ENCODE measurements at places on chromosomes 3 and 15.

DNA sequence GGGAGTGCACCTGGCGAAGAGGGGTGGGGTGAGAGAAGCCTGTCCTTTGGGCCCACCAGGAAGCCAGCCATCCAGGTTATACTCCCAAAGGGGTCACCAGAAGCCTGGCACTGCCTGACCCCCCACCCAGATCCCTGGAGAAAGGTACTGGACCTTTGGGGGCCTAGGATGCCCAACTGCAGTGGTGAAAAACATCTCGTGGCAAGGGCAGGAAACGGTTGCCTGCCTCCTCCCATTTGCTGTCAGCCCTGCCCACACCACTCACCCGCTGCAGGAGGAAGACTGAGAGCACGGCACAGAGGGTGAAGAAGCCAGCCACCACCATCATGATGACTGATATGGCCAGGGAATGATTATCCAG lies 2.2 kb upstream of the ULK3 start:
- DNase-seq, result peak; percentile 48

DNA sequence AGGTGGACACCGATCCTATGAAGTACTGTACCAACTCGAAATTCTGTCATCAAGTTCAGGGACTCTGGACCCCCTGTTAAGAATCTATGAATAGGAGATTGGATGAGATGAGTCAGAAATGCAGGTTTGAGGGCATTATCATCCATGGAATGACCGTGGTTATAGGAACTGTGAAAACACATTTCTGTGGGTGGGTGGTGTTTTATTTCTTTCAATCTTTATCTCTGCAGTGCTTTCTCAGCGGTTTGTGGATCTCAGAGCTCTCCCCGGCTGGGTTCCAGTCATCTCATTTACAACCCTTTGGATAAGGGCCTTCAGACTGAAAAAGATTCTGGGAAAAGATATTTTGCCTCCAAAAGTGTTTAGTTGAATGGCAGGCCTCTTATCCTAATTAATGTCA lies 5.4 kb upstream of the ABHD17C start:
- no peak for DNase-seq

DNA sequence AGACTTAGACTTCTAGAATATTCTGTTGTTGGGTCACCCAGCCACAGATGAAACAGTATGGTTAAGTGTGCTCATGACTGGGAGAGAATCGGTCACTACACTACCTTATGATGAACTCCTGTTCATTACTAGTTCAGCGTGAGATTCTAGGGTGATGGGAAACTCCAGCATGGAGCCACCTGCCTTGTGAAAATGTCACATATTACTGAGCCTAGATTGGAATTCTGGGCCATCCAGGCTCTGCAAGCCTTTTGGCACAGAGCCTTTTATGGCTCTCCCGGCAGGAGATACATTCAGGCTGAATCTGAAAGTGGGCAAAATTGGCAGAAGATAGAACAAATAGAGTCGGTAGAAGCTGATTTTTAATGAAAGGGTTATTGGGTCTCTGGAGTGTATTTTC lies 19.0 kb downstream of the NANOGP8 start:
- no peak for DNase-seq

DNA sequence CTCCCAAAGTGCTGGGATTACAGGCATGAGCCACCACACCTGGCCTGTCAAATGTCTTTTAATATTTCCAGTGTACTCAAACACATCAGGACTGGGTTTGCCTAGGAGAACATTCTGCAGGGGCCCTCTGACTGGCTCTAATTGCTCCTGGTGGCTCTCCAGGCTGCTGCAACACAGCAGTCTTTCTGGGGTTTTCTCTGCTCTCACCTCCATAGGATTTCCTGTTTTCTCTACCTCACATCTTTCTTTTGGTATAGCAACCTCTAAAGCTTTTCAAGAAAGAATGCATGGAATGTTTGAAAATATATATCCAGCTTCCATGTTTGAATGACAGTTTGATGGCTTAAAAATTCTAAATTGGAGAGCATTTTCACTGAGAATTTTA lies 83.3 kb upstream of the IGSF10 start:
- DNase-seq, result no peak

DNA sequence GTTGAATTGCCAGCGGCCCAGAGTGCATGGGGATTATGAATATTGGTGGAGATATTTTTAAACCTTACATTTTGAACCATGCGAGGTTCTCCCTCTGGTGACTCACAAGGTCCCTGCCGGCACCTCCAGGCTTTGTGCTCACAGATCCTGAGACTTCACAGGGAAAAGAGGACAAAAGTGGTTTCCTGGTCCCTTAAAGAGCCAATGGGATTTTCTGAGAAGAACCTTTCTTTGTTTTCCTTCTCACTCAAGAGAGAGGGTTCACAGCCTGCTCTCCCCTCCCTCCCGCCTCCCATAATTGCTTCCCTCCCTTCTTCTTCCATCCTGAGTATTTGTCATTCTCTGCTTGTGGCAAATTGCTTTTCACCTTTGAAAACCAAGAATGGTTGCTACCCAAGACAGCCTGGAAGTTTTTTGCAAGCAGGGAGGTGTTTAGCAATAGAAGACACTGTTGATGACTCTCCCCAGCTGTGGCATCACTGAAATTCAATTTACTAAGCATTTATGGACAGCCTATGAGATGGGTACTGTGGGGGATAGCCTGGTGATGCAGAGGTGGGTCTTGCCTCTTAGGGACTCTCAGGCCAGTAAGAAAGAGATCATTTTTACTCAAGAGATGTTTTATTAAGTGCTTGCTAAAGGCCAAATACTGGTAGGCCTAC lies 76.6 kb downstream of the CPN2 start:
- no peak for DNase-seq

- no peak for DNase-seq
These were observed 33.7 kb downstream of the SLC2A2 start for GRCh38 chr3:170992854-170993253.

DNA sequence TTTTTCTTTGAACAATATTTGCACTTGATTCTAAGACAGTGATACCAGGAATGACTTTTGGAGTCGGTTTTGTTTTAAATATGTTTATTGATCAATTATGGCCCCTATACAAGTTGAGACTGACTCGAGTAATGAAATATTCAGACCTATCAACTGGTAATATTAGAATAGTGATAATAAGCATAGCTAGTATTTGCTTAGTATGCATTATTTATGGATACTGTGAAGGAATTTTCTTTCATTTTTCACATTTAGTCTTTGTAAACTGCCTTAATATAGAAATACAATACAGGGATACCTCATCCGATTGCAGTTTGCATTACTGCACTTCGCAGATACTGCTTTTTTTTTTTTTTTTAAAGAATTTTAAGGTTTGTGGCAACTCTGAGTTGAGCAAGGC lies 107.9 kb downstream of the CNTN4 start:
- DNase-seq, result no peak

DNA sequence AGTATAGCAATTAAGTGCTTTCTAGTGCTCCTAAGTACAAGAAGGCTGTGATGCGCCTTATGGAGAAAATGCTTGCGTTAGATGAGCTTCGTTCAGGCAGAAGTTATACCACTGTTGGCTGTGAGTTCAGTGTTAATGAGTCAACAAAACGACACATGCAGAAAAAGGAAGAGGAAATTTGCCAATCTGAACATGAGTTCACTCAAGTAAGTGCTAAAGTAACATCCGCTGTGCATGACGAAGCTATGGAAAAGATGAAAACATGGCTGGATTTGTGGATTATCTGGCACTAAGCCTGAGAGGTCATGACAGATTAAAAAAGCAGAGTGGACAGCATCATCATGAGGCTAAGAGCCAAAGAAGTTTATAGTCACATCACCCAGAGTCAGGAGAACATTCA lies 36.9 kb downstream of the SH3BP5 start:
- no peak for DNase-seq

DNA sequence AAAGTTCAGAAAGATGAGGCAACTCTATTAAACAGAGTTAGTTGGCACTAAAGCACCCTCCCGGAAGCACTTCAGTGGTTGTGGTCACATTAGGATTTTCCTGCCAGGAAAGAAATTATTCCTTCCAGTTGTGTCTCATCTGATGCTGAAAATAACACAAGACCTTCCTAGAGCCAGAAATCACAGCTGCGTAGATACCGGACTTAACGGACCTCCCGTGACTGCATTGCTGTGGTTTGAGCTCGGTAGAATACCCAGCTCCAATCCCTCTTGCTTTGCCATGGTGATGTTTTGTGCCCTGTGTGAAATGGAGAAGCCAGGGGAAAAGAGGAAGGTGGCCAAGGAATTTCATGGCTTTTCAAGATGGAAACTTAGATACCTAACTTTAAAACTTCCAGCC lies 215.0 kb upstream of the IGF1R start:
- DNase-seq, result no peak

GRCh38 chr3:105564546-105565288 lies 198.0 kb downstream of the ALCAM start:
- no peak for DNase-seq

- peak; percentile 85 for DNase-seq
These were observed at the start of gene SLC25A20 for GRCh38 chr3:48898383-48899234. SLC25A20 (minus strand) TSS chr3:48898882; CDS start chr3:48898794, 88 bp downstream.

- DNase-seq, result no peak
These were observed 93.9 kb downstream of the PCCB start for GRCh38 chr3:136343873-136344555.

GRCh38 chr3:70558956-70559355 lies 246.5 kb upstream of the MDFIC2 start:
- no peak for DNase-seq

GRCh38 chr3:169071003-169071402 lies 592.5 kb downstream of the MECOM start:
- no peak for DNase-seq

GRCh38 chr3:170496026-170496867 lies 77.6 kb downstream of the CLDN11 start:
- DNase-seq, result no peak

- no peak for DNase-seq
These were observed 191.7 kb downstream of the ATP8B4 start for GRCh38 chr15:49927189-49927861.

DNA sequence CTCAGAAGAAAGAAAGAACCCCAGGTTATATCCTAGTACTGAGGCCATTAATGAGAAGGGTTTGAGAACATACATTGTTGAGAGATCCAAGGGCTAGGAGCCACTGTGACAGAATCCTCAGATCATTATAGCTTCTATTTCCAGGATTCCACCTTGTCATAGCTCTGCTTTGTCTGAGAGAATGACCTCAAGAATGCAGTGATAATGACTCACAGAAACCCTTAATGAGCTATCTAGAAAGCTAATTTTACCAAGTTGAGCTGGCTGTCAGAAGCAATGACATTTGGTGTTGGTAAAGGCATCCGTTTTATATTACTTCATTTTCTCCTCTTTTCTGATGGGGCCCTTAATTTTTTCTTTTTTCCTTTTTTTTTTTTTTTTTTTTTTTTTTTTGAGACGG lies 10.9 kb downstream of the TRIP4 start:
- DNase-seq, result no peak

DNA sequence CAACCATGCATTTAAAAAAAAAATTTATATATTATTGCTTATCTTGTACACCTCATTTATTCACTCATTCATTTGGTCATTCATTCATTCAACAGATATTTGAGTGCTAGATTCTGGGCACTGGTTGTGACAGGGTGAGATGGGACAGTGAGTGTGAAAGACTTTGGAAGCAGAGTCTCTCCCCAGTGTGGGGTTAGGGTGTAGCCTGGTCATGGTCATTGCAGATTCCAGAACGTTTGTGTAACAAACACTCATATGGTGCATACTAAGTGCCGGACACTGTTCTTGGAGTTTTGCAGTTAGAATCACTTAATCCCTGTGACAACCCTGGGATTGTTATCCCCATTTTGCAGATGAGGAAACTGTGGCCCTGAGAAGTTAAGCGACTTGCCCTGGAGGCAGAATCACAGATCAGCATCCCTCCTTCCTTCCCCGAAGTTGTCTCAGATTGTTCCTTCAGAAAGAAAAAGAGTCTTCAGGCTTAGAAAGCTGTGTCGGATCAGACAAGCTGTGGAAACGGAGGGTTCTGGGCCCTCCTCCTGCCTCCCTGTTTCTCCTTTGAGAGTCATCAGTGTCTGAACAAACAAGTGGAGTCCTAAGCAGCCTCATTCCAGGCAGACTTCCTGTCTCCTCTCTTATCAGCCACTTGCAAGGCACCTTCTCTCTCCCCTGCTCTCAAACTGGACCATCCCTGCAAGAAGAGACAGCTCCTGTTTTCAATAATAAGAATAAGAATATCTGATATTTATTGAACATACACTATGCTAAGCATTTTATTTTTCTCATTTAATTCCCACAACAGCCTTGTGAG lies 6.3 kb downstream of the LOXL1 start:
- DNase-seq, result no peak

GRCh38 chr15:28106294-28107110 lies 7.4 kb upstream of the OCA2 start:
- DNase-seq, result no peak

DNA sequence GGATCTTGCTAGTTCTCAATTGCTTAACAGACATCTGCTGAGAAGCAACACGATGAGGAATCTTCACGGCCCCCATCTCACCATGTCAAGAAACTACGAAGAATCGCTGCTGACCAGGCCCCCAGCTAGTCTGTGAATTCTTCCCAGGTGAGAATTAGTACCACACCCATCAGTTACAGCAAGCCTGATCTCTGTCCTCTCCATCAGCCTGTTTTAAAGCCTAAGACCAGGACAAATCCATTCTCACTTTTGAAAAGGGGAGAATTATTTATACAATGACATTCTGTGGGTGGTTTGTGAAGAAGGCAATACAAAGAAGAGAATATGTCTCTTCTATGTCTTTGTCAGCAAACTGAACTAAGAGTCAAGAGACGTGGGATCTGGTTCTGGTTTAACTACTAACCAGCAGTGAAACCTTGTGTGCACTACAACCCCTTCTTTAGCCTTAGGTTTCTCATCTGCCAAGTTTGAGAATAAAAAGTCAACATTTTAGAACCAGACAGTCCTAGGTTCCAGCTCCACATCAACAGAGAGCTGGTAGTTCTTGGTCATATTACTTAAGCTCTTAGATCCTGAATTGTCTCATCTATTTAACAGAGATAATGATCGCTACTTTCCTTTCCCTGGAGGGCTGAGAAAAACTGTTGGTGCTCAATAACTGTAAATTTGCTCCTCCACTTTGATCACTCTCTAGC lies 160.4 kb upstream of the RORA start:
- DNase-seq, result no peak

- no peak for DNase-seq
These were observed 34.7 kb downstream of the OXNAD1 start for GRCh38 chr3:16299746-16300145.

GRCh38 chr3:127572186-127572585 lies 18.3 kb downstream of the TPRA1 start:
- DNase-seq, result no peak

- no peak for DNase-seq
These were observed 8.3 kb downstream of the PLD1 start for GRCh38 chr3:171801738-171802589.

Measured in activated T-cell treated with anti-CD3 and anti-CD28 coated beads for 1 hour (primary cell).